ENCODE measurements at places on chromosomes 3 and 15. TPM values are rescaled to one million over a fixed set of nuclear protein-coding genes. Genes with fewer than 3 reads are reported as not detected.

Gene XCR1
- not detected for total RNA-seq

Gene CDHR4
- not detected for total RNA-seq

Gene MORC1
- total RNA-seq, result not detected

Gene DCBLD2
- total RNA-seq, result 0.95 TPM

Gene SLC12A8
- 0.58 TPM for total RNA-seq

Gene KCNMB3
- total RNA-seq, result 6.9 TPM

Gene SPINT1
- total RNA-seq, result 8.6 TPM

Gene DAZL
- not detected for total RNA-seq

All from activated B cell treated with CpG ODN at 0.5 μM for 24 hours (primary cell).